ENCODE measurements at places on chromosomes 16 and 17. TPM values are rescaled to one million over a fixed set of nuclear protein-coding genes. Genes with fewer than 3 reads are reported as not detected.

Gene TADA2A
- polyA plus RNA-seq: 3.3 TPM

DNA sequence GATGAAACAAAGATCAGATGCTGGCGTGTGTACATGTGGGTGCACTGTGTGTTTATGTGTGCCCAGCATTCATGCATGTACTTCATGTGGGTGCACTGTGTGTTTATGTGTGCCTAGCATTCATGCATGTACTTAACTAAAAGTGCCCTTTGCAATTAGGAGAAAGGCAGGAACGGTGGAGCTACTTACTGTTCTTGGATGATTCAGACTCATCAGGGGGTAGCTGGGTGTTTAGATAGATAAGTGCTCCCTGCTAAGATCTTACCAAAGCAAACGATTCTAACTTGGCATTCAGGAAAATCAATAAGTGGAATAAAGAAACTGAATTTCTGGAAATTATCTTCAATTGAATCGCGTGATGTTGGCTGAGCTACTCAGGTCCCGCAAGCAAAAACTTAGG lies 8.6 kb upstream of the MYH2 start:
- no peak for DNase-seq

GRCh38 chr17:31733326-31733725 lies 125.7 kb downstream of the COPRS start:
- DNase-seq: no peak

DNA sequence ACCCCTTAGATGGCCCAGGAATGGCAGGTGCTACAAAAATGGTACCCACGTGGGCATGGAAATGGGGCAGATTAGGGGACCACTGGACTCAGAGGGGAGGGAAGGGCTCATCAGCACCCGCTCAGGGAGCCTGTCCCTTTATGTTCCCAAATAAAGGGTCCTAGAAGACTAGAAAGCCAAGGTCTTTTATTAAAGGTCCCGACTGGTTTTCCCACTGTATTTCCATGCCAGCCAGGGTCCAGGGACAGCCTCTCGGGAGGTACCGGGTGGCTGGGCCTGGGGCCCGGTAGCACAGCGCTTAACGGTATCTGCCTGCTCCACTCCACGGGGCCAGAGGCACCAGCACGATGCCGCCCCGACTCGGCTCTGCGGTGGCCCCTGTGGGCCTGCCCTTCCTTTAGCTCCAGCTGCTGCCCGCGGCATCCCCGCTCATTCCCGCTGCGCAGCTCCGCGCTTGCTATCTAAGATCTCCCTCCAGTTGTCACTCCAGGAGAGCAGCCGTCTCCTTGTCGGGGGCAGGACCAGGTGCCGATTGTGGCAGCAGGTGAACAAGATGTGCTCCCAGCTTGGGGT lies 1.4 kb downstream of the NT5C start:
- DNase-seq: no peak

DNA sequence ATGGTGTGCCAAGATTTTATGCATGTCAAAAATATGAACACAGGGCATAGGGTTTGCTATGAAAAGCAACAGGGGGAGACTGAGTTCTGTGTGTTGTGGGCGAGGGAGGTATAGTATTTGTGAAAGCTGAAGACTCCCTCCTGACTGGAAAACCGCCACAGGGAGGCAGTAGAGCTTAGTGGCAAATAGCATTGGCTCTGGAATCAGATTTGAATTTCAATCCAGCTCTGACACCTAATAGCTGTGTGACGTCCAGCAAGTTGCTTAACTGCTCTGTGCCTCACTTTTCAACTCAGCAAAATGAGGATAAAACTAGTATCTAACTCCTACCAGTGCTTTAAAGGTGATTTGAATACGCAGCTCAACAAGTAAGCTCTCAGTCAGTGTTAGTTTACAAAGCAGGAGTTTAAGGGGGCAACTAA lies 22.0 kb downstream of the KPNA2 start:
- peak; percentile 39 for DNase-seq

- no peak for DNase-seq
Observed at GRCh38 chr16:19874851-19875546, 9.6 kb downstream of the GPRC5B start.

GRCh38 chr16:85171759-85172454 lies 59.6 kb upstream of the CIBAR2 start:
- no peak for DNase-seq

Gene SLC16A6
- 3.5 TPM for polyA plus RNA-seq

DNA sequence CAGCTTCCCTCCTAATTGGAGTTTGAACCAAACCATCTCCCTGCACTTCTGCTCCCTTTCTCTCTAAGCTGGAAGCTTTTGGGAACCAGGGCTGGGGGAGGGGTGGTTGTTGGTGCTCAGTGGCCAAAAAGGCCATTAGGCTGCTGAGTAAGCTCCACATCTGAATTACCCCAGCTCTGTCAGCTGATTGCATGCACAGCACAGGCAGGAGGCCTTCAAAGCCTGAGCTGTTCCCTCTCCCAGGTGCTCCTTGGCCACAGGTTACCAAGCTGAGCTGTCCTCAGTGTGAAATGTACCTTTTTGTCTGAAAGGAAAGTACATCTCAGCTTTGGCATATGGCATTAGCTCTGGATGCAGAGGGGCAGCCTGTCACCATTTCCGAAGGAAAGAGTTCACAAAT lies 6.2 kb upstream of the TBKBP1 start:
- no peak for DNase-seq

Gene LYRM9
- 10.3 TPM for polyA plus RNA-seq

DNA sequence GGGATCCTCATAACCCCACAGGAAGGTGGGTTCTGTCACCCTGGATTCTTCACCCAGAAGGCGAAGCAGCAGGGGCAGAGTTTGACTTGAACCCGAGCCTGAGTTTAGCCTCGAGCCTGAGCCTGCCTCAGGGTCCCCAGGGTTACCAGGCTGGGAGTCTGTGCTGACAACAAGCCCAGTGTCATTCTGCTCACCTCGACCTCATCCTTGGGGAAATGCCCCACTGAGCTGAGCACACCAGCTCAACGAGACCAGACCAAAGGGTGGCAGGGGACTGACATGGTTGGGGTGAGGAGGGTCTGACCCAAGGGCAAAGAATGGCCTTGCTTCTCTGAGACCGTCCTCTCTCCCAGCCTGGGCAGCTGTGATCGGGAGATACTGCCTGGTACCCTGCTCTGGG lies 20.2 kb downstream of the CACNG4 start:
- DNase-seq: no peak

GRCh38 chr16:68936736-68937631 lies 93.7 kb downstream of the TANGO6 start:
- no peak for DNase-seq

DNA sequence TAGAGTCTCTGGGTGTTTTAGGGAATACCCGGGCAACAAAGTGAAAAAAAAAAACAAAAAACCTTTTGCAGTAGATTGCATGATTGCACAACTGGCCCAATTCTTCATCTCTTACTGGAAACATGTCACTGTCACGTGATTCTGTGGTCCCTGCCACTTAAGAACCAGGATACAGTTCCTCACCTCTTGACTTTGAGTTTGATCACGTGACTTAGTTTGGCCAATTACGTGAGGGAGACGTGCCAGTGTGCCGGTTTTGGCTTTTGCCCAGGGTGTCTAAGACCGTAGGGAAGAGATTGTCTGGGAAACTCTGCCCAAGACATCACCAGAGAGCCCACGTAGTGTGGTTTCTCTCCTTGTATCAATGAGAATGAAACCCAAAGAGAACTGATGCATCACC lies 88.7 kb downstream of the GRIN2A start:
- no peak for DNase-seq

Gene CHD9NB
- polyA plus RNA-seq: not detected

- no peak for DNase-seq
Observed at GRCh38 chr16:53745086-53745485, 41.1 kb downstream of the FTO start.

Gene TEKT1
- not detected for polyA plus RNA-seq

- no peak for DNase-seq
Observed at GRCh38 chr16:74224828-74225612, 71.6 kb upstream of the PSMD7 start.

Gene TSNAXIP1
- not detected for polyA plus RNA-seq

- no peak for DNase-seq
Observed at GRCh38 chr17:79646721-79647455, 36.0 kb upstream of the RBFOX3 start.

- no peak for DNase-seq
Observed at GRCh38 chr16:57608462-57609113, 19.8 kb upstream of the ADGRG1 start.

DNA sequence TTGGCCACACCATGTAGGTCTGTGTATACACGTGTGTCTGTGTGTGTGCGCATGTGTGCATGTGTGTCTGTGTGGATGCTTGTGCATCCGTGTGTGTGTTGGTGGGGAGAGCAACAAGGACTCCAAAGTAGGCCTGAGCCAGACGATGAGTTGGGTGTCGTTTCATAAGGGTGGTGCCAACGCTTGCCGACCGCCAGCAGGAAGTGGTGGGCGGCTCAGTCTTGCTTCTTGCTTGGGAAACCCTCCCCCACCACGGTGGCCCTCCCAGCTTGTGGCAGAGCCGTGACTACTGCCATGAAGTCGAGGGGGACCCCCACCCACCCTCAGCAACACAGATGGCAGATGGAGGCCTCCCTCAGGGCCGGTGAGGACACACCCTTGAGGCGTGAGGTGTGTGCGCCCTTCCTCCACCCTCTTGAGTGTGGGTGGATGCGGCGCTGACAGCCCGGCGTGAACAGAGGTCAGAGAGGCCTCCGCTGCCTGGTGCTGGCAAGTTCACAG lies 17.5 kb downstream of the SBK1 start:
- peak; percentile 97 for DNase-seq

Gene KRTAP4-5
- polyA plus RNA-seq: not detected

DNA sequence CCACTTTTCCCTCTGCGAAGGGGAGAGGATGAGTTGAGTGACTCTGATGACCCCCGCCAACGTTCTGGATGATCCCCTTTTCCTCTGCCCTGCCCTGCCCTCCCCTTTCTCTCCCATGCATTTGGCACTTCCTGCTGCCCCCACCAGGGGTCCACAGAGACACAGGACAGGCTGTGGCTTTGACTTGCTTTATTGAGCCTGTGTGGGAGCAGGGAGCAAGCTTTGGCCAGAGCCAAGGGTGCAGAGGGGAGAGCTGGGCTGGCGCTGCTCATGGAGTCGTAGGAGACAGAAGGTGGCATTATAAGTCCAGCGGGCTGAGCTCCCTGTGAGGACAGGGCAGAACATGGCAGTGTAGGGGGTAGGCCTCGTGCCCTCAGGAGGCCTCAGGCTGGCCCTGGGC lies 1.6 kb downstream of the PPY start:
- no peak for DNase-seq

GRCh38 chr17:64385187-64386083 lies 5.2 kb downstream of the PECAM1 start:
- DNase-seq: peak; percentile 75

Gene SHISA9
- polyA plus RNA-seq: not detected

Gene CD300E
- polyA plus RNA-seq: not detected

DNA sequence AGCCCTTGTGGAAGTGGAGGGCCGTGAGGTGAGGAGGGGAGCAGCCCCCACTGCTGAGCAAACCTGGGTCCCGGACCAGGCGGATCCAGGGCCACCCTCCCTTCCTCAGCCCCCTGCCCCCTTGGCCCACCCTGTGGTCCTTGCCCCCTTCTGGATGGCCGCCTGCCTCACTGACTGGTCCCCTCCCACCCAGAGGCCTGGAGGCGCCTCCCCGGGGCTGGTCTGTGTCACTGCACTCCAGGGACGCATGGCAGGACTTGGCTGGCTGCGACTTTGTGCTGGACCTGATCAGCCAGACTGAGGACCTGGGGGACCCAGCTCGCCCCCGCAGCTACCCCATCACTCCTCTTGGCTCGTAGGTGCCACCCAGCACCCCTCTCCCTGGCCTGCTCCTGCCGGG lies 19.2 kb upstream of the SMIM5 start:
- DNase-seq: no peak

- DNase-seq: no peak
Observed at GRCh38 chr17:28751600-28752366, 8.0 kb downstream of the TRAF4 start.

Gene SLC38A8
- polyA plus RNA-seq: not detected

Data from immature natural killer cell (primary cell).